ENCODE measurements at places on chromosomes 12 and 14.

DNA sequence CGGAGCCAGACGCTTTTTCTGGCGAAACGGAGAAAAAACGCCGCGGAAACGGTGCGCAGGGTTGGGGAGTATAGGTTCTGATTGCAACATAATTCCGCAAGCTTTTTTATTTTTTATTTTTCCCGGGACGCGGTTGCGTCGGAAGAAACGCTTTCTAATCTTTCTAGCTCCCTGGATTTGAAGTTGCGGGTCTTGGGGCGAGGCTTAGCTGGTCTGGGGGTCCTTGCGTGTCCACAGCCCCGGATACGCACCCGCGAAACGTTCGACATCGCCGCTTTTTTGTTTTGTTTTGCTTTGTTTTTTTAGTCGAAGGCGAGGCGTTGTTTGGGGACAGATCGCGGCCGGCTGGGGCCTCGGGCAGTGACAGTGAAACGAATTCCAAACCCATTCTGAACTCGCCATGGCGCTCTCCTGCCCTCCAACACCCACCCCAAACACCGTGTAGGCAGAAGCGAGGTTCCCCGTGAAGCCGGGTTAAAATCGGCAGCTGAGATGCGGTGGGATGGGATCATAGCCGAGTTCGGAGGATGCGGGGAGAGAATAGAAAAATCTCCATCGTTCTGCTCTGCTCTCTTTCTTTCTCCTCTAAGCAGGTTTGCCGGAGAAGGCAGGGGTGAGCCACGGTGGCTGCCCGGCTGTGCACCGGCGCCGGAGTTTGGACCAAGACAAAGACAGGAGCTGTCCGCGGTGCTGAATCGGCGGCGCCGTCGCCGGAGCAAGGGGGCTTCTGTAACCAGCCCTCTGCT is 8.1 kb upstream of the LHX5 start:
- no peak for DNase-seq

- DNase-seq, result no peak
Measured at GRCh38 chr12:6742834-6743233, 10.1 kb downstream of the MLF2 start.

GRCh38 chr14:99119554-99120525 is 152.2 kb downstream of the BCL11B start:
- no peak for DNase-seq

DNA sequence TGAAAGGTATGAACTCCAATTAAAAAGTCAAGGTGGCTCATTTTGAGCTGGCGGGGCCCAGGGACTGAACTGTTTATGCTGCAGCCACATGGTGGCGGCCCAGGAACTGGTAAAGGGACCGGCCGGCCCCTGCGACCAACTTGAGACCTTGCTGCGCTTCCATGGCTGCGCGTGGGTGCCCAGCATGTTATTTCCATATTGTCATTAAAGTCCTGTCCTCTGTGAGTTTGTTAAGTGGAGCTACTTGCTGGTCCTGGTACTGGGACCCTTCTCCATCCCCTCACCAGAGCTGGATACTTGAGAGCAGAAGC is 62.3 kb downstream of the BEGAIN start:
- DNase-seq, result no peak

DNA sequence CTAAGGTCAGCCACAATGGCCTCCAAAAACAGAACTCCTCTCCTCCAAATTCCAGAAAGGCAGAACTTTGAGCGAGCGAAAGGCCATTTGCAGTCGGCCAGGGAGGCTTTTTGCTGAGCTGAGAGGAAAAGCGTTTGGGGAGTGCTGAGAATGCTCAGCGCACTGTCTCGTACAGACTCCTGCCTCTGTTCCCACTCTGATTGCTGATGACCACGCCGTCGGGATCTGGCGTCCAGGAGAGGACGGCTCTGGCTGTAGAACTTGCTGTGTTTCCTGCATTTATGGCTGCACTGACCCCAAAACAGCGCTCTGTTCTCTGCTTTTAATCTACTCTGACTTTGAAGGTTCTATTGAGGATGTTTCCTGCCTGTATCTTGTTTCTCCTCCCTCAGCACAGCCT is 82.4 kb upstream of the WSCD2 start:
- DNase-seq, result no peak

DNA sequence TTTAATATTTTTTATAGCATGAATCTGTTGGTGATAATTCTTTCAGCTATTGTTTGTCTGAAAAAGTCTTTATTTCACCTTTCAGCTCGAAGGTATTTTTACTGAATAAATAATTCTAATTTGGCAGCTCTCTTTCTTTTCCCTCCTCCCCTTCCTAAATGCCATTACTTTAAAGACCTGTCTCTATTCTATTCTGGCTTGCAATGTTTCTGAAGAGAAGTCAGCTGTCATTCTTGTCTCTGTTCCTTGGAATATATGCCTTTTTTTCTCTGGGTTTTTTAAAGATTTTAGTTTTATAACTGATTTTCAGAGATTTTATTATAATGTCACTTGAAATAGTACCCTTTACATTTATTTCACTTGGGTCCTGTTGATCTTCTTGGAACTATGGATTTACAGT is 237.9 kb upstream of the DAAM1 start:
- no peak for DNase-seq

DNA sequence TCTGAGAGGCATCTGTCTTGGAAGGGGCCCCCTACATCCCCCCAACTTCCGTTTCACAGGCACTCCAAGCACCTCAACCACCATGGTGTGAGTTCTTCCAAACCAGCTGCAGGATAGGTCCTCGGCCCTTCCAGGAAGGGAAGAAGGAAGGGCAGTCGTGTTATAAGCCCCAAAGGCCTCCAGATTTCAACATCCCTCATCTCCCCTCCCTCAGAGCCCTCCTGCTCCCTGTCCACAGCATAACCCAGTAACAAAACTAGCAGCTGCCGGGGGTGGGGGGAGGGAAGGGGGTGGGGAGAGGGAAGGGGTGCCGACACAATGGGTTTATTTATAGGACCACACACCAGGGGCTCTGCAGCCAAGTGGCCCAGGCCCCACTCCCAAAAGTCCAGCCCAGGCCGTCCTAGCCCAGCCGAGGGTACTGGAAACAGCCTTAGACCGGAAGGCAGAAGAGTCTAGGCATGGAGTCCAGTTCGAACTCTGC is 18.3 kb downstream of the NCKAP5L start:
- no peak for DNase-seq

- DNase-seq, result no peak
Measured at GRCh38 chr12:57619434-57620244, 8.4 kb downstream of the ARHGEF25 start.

GRCh38 chr12:92132288-92132687 is 13.4 kb downstream of the BTG1 start:
- DNase-seq, result no peak

DNA sequence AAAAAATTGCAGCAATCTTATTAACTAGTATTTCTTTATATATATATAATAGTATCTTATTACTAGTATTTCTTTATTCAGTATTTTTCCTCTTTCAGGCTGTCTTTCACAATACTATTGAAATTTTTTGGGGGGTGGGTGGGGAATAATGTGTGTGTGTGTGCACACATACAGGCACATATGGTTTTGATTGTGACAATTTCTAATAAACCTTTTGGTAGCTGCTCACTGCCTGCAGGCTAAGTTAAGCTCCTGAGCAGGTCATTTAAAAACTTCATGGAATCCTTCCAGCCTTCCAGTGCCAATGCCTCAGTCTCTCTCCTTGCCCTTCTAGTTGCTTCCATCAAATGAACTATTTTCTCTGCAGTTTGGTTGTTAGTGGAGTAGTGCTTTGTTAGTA is 490.1 kb downstream of the PCNX1 start:
- DNase-seq, result no peak

- no peak for DNase-seq
Measured at GRCh38 chr14:92407410-92407809, 84.4 kb downstream of the SLC24A4 start.

- no peak for DNase-seq
Measured at GRCh38 chr12:4416276-4416675, 29.3 kb downstream of the FGF6 start.

DNA sequence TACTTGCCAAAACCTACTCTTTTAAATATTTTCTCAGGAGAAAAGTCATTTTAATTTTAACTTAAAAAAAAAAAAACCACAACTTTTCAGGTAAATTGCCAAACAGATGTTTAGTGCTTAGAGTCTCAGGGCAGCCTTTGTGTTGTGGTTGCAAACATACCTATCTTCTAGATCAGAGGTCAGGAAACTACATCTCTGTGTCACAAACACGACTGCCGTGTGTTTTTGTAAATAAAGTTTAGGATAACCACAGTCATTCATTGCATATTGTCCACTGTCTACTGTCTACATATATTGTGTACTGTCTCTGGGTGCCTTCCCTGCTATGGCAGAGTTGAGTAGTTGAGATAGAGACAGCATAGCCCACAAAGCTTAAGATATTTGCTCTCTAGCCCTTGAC is 48.9 kb downstream of the DYRK2 start:
- no peak for DNase-seq

GRCh38 chr12:54585243-54585642 is 3.2 kb downstream of the PPP1R1A start:
- DNase-seq, result no peak

DNA sequence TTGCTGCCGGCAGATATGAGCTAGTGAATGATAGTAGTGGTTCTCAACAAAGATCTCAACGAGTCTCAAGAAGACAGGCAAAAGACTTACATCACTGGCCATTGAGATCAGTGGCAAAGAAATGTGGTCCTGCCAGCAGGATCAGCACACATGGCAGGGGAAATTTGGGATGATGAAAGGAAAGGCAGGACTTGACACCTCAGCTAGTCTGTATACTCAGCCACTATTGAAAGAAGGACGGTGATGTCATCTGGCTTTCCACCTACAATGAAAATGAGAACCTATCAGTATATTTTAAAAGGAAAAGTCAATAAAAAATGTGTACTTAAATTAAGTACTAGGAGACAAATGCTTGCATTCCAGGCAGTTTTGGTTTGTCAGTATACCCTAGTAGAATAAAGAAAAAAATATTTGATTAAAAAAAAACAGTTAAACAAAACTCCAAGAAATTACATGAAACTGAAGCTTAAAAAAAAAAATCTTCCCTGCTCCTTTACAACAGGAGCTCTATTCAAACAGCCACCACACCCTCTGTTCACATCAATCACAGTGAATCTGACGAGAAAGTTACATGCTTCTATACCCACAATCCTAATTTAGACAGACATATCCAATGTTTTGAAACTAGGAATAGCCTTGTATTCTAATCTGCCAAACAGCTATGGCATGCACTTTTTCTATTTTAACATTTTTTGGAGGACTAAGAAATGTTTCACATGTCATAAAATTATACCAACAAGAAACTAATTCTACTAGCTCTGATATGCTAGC is 34.9 kb downstream of the RAD9B start:
- DNase-seq, result no peak

- DNase-seq, result no peak
Measured at GRCh38 chr14:50023671-50024490, 92.5 kb downstream of the VCPKMT start.
